NK-92 treated with Interleukin-12 subunit alpha and Interleukin-12 subunit beta, amount 100 ng/mL, for 24 hours (cell line): ENCODE measurements at places on chromosomes 2 and 18.

DNA sequence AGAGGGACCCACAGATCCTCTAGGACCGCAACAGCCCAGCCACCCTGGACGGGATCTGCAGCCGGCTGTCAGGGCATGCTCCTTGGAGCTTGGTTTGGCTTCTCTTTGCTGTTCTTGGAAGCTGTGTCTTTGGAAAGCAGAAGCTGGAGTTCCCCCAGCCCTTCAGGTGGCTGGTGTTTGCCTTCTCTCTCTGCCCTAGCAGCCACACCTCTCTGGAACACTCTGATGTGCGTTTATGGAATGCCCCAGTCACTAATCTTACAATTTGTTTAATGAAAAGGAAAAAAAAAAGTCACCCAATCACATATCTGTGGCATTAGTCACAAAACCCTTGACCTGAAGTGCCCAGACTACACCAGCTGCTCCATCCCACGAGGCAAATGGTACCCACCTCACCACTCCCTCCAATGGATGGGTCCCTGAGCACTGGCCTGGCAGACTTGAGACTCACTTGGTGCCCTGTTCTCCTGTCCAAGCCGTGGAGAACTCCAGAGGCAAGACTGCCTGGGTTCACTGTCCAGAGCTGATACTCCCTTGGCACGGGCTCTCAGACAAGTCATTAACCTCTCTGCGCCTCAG, 70.2 kb upstream of the DAPL1 start:
- DNase-seq = no peak

- DNase-seq = no peak
These were observed 175.2 kb downstream of the TGIF1 start for GRCh38 chr18:3624935-3625741.

DNA sequence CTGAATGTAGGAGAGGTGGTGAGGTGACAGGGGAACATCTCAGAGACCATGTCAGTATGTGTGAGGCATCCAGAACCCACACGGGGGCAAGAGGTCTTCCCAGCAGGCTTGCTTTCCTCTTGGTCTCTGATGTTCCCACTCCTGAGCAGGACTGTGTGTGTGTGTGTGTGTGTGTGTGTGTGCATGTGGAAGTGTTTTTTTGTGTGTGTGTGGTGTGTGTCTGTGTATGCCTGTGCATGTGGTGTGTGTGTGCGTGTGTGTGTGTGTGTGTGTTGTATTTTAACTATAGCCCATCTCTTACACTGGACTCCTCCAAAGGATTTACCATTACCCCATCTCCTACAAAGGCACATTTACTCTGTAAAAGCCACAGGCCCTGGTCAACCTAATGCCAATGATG, 40.4 kb downstream of the SLC4A5 start:
- no peak for DNase-seq

DNA sequence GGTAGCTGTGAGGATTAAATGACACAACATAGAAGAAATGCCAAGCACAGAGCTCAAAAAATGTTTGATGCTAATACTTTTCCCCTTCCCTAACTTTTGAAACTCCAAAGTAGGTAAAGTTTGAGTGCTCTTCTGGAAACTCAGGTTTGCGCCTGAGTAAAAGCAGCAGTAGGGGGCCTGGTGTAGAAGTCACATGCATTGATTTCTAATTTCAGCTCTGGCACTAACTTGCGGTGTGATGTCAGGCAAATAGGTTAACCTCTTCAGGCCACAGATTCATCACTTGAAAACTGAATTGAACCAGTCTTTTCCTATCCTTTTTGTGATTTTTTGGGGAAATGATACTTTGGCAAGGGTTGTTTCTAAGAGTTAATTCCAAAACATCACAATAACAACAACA, 27.2 kb downstream of the LHCGR start:
- no peak for DNase-seq

GRCh38 chr2:37070931-37071330, 13.2 kb downstream of the HEATR5B start:
- no peak for DNase-seq

DNA sequence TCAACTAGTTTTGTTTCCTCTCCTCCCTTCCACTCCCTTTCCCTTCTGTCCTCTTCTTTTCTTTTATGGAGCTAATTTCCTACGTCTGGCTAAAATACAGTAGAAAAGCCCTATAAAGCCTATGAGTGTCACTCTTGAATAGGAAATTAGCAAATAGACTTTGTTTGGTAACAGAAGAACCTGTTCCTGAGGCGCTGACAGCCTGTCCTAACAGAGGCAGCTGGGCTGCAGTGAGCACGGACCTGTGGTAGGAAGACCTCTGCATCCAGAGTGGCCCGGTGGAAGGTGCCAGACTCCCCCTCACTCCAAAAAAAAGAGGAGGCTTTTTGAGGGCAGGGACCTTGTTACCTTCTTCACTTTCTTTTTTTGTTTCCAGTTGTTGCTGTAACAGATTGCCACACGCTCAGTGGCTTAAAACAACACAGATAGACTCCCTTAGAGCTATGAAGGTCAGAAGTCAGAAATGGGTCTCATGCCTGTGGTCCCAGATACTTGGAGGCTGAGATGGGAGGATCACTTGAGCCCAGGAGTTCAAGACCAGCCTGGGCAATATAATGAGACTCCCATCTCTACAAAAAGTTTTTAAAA, 81.2 kb upstream of the TXNDC2 start:
- no peak for DNase-seq

- no peak for DNase-seq
These were observed 39.1 kb upstream of the PLEKHM3 start for GRCh38 chr2:208064220-208064961.

DNA sequence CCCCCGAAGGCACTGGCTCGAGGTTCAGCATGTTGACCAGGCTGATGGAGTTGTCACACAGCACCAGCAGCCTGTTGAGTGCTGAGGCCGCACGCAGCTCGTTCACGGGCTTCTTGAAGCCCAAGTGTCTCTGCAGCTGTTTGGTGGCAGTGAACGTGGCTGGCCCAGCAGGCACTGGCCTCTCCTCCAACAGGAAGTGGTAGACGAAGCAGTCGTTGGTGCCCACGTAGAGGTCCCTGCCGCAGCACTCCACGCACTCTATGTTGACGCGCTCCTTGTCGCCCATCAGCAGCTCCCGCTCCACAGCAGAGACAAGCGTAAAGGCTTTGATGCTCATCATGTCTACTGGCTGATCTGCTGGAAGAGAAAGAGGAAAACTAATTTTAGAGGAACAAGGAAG, 21.6 kb downstream of the TGFBRAP1 start:
- no peak for DNase-seq

GRCh38 chr2:190318931-190319554, 583 bp downstream of the HIBCH start:
- DNase-seq = no peak

DNA sequence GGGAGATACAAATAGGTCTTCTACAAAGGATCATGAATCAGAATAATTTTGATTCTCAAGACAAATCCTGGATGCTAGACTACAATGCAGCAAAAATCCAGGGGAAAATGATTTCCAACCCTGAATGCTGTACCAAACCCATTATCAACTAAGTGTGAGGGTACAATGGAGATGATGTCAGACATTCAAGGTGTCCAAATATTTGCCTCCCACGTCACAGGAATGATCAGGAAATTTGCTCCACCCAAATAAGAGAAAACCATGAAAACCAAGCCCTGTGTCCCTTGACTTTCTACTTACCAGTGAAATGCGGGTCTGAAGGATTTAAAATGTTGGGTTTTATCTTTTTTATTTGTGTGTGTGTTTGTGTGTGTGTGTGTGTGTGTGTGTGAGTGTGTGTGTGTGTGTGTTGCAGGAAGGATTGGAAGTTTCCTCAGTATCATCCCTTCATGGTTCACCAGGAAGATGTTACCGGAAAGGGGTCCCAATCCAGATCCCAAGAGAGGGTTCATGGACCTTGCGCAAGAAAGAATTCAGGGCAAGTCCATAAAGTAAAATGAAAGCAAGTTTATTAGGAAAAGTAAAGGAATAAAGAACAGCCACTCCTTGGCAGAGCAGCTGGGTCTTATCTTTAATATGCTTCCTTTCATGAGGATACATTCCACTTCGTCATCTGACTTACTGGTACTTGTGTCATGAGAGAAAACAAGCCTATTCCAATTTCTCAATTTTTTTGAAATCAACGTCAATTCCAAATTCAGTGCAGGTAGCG, 61.1 kb upstream of the ID2 start:
- no peak for DNase-seq

DNA sequence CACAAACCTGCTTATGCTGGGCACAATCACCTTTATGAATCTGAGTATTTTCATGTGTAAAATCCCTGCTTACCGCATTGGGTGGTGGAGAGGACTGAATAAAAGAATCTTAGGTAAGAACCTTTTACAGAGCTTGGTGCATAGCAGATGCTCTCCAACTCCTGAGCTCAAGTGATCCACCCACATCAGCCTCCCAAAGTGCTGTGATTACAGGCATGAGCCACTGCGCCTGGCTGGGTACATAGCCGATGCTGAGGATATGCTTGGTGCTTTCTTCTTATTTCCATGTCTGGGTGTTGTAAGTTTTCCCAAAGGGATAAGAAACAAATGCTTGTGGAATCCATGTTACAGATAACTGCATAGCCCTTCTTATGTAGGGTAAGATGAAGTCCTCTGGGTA, 244.3 kb upstream of the PXDN start:
- DNase-seq = no peak

DNA sequence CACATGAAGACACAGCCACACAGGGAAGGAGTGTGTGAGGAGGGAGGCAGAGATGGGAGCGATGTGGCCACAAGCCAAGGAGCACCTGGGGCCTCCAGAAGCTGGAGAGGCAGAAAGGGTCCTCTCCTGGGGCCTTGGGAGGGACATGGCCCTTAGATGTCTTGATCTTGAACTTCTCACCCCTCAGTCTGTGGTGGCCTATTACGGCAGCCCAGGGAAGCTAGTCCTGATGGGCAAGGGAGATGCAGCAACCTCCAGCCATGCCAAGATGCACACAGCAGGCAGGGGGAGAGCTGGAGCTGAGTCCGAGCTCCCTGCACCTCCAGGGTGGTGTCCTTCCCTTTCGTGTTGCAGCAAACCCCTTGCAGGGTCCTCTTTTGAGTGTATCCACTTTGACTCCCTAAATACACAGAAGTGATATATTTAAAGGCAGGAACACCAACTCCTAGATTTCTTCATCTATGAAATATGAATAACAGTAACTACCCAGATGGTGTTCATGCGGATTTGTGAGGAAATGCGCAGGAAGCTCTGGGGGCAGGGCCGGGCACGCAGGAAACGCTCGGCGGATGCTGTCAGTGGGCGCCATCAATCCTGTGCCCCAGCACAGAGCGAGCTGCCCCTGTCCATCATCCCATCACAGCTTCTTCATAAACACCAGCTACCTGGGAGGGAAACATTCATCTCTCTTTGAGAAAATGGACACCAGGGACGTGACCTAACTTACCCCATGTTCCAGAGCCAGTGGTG, 230.4 kb upstream of the MYT1L start:
- no peak for DNase-seq
